Fibroblast of villous mesenchyme (primary cell): ENCODE measurements at places on chromosomes 3 and 15. TPM values are rescaled to one million over a fixed set of nuclear protein-coding genes. Genes with fewer than 3 reads are reported as not detected.
A peak's percentile ranks its signal among the peaks of the same experiment; 100 is the strongest.

DNA sequence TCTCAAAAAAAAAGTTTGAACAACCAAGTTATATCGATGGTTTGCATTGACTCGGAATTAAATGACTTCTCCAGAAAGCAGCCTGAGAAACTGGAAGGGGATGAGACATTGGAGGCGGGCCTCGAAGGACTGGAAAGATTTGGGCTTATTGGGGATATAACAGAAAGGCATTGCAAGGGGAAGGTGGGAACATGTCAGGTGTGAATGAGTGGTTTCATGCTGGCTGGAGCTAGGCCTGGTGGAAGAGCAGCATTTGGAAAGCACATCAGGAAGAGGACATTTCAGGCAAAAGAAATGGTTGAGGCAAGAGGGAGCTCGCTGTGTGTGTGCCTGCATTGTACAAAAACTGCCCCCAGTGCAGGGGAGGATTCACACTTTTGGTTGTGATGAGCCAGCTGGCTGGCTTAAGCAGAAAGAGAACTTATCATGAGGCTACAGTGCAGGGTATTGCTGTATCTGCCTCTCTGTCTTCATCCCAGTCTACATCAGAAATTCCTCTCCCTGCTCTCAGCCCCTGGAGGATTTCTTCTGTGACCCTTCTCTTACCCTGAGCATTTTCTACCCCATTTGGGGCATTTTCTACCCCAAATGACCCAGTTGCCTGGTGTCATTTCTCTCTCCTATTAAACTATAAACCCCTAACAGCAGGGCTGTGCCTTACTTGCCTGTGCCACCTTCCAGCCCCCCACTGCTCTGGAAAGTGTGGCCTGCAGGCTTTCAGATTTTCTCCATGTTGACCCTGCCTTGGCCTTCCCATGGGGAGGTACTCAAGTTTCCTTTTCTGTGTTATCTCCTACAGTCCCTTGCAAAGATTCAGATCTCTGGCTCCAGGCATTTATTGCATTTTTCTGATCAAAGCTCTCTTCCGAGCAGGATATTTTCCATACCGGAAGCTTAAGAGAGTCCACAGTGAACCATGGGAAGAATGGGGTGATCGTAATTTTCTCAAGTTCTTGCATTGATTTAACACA lies 64.4 kb upstream of the FLNB start:
- peak; percentile 86 for DNase-seq

DNA sequence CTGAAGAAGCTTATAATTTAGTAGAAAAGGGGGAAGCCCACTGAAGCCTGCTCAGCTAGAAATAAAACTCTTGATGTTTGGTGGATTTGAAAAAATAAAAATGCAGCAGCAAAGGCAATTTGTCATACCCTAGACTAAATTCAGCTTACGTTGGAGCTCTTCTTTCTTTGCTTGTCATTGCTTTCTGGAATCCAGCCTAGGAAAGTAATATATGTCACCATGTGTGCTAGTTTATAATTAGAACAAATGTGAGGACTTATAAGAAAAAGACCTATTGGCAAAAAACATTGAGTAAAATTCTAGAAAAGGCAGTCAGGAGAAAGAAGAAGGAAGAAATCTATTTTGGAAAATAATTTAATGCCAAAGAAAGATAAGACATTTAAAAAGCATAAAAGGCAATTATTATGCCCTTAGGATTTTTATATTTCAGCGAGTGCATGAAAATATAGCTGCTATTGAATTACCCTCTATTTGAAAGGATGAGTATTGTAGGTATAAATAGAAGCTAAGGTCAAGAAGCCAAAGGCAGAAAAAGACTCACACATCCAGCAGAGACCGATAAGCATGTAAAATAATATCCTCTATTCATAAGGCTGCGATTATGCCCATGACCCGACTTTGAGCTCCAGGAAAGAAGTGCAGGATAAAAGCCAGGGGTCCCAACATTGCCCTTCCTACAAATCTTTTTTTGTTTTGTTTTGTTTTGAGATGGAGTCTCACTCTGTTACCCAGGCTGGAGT lies 10.6 kb upstream of the BTBD1 start:
- no peak for DNase-seq

DNA sequence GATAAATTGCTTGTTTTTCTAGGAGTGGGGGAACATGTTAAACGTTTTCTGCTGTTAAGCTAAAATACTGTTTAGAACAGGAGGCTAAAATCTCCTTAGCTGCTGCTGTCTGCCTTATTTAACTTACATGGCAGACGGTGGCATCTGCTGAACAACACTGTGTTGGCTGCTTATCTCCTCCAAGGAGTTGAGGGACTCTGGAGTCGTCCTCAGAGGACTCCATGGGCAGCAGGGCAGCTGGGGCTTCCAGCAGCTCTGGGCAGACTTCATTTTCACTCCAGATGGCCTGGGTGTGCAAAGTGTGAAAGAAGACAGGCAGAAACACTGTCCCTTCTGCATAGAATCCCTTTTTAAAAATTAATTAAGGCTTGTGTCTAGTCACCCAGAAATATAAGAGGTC lies 52.9 kb upstream of the NUDT16 start:
- DNase-seq = no peak

Gene GOLGA6L7
- not detected in 2 replicates for total RNA-seq

Gene TUSC7
- not detected in 2 replicates for total RNA-seq
